Activated CD4-positive, alpha-beta T cell treated with anti-CD3 and anti-CD28 coated beads, Interleukin-2, Interleukin-4, amounts not matched to agents 100 ng/mL and 50 ng/mL, durations not matched to agents 16 hours and 8 hours (primary cell): ENCODE measurements at places on chromosomes 11 and 22.
A peak's percentile ranks its signal among the peaks of the same experiment; 100 is the strongest.

- no peak for DNase-seq
These were observed 7.3 kb downstream of the OAF start for GRCh38 chr11:120217941-120218694.

- no peak for DNase-seq
These were observed 16.2 kb upstream of the LDLRAD3 start for GRCh38 chr11:35927682-35928081.

- no peak for DNase-seq
These were observed 150.2 kb upstream of the B3GAT1 start for GRCh38 chr11:134562196-134562595.

GRCh38 chr22:26401726-26402125 is 27.3 kb upstream of the ASPHD2 start:
- no peak for DNase-seq

GRCh38 chr11:61113201-61113600 is 10.9 kb downstream of the CD5 start:
- DNase-seq, result no peak

GRCh38 chr11:3115321-3115720 is 49.8 kb downstream of the OSBPL5 start:
- no peak for DNase-seq

GRCh38 chr11:21179770-21180169 is 510.4 kb downstream of the NELL1 start:
- no peak for DNase-seq

DNA sequence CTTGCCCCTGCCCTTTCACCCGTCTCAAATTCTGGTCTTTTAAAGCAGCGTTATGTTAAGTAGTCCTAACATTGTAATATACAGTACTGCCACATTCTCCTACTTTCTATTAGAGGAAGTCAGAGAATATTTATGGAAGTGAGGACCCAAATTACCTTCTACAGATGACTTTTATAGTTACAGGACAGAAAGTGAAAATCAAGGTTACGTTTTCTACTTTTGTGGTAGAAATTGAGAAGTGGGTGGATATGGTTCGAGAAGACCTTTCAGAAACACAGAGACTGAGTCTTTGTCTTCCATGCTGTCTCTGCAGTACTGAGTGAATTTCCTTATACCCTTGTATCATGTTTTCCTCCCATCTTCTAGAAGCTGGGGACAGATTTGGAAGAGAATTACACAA is 17.1 kb downstream of the SC5D start:
- DNase-seq, result no peak

- no peak for DNase-seq
These were observed 27.9 kb upstream of the PAK1 start for GRCh38 chr11:77501758-77502157.

DNA sequence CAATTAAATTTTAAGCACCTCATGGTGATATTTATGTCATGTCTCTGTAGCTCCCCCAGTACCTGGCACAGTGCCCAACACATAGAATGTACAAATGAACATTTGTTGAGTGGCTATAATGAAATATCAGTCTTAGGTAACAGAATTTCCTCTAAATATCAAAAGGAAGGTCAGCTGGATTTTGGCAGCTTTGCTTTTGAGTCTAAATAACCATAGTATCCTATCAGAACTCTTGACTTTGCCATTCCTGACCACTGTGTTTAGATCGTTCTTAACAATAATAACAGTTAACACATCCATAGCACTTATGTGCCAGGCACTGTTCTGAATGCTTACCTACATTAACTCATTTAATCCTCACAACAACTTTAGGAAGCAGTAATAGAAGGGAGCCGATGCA is 26.6 kb downstream of the TMEM123 start:
- DNase-seq, result no peak

DNA sequence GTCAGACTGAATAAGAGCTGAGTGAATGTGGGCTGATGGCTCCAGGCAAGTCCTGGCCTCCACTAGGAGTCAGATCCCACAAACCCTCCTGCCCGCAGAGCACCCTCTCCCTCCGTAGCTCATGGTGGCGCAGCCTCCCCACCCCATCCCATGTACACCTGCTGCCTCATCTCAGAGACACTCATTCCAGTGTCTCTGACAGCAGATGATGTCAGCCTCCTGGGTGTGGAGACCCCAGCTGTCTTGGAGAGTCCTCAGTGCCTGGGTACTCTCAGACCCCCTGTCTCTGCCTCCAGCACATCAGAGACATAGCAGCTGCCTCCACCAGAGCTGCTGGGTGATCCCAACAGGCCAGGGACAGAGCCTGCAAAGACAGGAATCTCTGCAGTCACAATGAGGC is 9.5 kb downstream of the IGLL5 start:
- no peak for DNase-seq

- no peak for DNase-seq
These were observed 1273.4 kb downstream of the TBC1D22A start for GRCh38 chr22:48035897-48036296.

DNA sequence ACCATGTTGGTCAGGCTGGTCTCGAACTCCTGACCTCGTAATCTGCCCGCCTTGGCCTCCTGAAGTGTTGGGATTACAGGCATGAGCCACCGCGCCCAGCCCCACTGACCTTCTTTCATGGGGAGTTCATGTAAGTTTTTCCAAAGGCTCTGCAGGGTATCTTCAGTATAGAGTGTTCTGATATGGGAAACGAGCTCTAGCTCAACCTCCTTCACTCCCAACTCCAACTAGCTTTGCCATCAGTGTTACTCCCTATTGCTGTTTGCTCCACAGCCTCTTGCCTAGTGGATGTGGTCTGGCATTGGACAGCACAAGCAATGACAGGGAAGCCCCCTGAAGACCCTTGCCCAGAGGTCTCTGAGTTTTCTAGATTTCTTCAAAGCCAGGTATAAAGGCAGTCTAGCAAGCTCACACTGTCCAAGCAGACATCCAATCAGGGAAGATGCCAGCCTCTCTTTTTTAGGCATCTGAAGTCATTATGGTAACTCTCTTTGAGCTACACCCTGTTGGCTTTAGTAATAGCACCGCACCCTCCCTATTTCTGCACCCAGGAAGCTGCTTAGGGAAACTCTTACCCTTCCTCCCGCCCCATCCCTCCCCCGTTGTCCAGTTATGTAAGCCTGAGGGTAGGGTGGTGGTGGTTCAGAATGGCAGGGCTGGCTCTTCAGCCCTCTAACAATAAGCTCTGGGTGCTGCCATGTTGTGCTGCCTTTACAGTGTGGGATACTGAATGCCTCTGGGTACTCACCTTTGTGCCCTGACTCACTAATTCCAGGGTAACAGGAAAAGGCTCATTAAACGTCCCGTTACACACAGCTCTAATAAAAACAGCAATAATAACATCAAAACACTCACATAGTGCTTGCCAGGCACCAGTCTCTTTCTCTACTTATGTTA is 41.4 kb upstream of the CLDN5 start:
- DNase-seq, result no peak

GRCh38 chr11:62061356-62062222 is 62.2 kb upstream of the INCENP start:
- no peak for DNase-seq

DNA sequence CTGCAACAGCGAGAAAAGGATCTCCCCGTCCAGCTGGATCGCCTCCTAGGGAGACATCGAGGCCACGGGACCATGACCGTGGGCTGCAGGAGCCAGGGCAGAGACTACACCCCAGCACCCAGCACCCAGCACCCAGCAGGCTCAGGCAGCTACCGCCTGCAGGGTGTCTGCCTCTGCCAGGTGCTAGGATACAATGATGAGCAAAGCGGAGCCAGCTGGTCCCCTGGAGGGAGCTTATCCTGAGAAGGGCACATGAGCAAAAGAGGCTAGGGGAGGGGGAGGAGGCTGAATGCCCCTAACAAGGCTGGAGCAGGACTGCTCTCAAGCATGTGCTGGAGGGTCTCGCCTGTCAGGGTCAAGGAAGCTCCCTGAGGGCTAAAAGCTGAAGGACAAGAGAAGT is 4.8 kb upstream of the CASTOR1 start:
- no peak for DNase-seq

DNA sequence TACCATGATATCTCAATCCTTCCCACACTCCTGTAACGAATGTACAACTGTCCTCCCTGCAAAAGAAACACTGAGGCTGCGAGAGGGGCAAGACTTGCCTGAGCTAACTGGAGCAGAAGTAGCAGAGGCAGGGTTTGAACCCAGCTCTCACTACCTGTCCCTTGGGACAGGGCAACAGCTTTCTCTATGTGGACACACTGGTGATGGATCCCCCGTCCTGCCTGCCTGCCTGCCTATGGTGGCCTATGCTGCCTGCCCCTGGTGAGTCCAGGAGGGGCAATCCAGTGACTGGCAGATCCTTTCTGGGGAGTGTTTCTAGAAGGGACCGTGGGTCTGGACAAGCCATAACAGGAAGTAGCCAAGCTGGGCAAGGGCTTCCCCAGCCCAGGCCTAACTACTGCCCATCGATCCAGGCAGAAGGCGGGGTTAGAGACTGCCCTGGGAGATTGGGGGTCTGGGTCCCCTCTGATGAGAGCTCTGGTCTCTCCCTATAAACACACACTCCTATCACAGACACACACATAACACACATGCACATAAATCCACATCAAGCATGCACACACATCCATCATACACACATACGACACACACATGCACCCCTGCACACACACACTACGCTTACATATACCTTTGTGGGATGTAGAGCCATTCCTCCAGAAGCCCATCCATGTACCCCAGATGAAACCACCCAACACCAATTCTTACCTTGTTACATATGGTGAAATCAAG is 1.1 kb upstream of the EMID1 start:
- DNase-seq, result no peak

DNA sequence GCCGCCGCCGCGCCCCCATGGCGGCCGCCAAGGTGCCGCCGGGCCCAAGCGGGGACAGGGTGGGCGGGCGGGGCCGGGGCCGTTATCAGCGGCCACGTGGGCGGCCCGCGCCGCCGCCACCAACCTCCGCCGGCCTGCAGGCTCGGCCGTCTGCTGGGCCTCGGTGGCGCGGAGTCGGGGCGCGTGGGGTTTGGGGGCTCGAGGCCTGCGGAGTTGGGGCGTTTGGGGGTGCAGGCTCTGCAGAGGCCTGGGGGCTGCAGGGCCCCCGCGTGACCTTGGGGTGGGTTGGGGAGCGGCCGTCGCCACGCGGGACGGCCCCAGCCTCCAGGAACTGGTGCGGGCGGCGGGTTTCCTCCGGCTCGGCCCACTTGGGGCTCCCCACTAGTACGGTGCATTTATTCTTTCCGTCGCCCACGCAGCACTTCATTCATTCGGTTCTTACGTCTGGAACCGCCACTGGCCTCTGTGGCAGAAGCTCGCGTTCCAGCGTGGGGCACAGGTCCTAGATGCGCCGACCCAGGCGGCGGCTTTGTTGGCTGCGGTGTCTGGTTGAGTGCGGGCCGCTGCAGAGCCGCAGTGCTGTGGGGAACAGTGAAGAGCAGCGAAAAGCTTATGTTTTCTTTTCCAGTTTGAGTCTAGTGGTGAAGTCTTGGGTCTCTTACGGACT is 740 bp upstream of the TRMT2A start:
- peak; percentile 44 for DNase-seq

- no peak for DNase-seq
These were observed 19.5 kb downstream of the MYBPC3 start for GRCh38 chr11:47332791-47333525.
